ENCODE measurements at places on chromosomes 4 and X.

DNA sequence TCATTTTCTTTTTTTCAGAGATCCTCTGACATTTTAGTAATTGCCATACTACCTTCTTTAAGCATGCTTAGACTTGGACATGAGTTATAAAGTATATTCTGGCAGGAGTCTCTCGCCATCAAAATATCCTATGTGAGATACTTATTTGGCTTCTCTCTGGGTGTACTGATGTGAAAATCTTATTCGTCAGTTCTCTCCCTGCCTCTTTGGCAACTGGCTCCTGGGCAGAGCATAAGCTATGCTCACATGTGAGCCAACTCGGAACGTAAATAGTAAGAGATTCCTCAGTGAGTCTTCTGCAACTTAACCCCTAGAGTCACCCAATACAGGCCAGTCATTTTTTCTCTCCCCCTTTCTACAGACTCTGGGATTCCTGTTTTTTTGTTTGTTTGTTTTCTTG is 91.6 kb downstream of the MAGEB17 start:
- H3K36me3 ChIP-seq = no peaks in the 10 kb centered on the region
- no peaks in the 10 kb centered on the region for H3K27me3 ChIP-seq
- no peaks in the 10 kb centered on the region for H3K4me1 ChIP-seq
- no peak for DNase-seq
- H3K4me3 ChIP-seq = no peak overlapping the region
- no peak overlapping the region for H3K27ac ChIP-seq

- no peak overlapping the region for H3K4me3 ChIP-seq
- H3K27ac ChIP-seq = no peak overlapping the region
- DNase-seq = peak; percentile 97
- H3K4me1 ChIP-seq = no peaks in the 10 kb centered on the region
- no peaks in the 10 kb centered on the region for H3K27me3 ChIP-seq
Observed at GRCh38 chr4:148782284-148782683, 340.1 kb upstream of the NR3C2 start.

DNA sequence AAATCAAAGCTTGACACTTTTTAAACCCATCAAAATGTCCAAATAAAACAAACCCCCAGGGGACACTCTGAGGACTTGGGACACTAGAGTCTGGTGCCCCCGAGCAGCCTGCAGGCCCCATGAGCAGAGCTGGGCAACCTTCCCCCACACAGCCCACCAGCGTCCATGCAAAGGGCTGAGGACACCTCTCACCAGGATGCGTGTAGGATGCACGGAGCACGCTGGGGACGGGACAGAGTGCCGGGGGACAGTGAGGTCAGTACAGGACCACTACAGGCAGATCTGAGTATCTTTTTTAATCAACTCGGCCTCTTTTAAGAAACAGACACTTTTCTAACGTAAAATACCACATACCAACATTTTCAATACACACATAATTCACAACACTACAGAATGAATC is 6.9 kb downstream of the GAK start:
- H3K27me3 ChIP-seq = no peaks in the 10 kb centered on the region
- H3K36me3 ChIP-seq = peaks cover 6% of the 10 kb centered on the region
- no peak overlapping the region for H3K4me3 ChIP-seq
- DNase-seq = peak; percentile 42
- H3K27ac ChIP-seq = no peak overlapping the region
- no peaks in the 10 kb centered on the region for H3K4me1 ChIP-seq

- no peaks in the 10 kb centered on the region for H3K27me3 ChIP-seq
- H3K4me3 ChIP-seq = no peak overlapping the region
- no peaks in the 10 kb centered on the region for H3K36me3 ChIP-seq
- H3K27ac ChIP-seq = no peak overlapping the region
- no peaks in the 10 kb centered on the region for H3K4me1 ChIP-seq
Observed at GRCh38 chr4:87620086-87620485, 11.8 kb downstream of the DSPP start.

DNA sequence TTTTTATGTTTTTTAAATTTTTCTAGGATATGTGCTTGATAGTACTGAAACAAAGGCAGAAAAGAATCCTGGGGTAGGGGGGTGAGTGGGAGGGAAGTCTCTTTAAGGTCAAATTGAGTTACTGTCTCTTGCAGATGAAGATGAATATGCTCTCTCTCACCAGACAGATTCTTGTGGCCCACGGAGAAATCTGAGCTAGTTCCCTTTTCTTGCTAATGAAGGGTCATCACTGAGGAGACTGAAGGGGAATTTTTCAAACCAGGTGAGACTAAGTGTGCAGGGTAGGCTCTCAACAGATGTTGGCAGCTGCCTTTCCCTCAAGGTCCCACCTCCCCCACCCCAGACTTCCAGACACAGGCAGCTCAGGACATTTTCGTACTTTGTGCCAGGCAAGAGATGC is 21.5 kb downstream of the FAM9C start:
- no peaks in the 10 kb centered on the region for H3K36me3 ChIP-seq
- H3K27me3 ChIP-seq = no peaks in the 10 kb centered on the region
- H3K4me1 ChIP-seq = no peaks in the 10 kb centered on the region
- H3K4me3 ChIP-seq = no peak overlapping the region
- DNase-seq = no peak

- H3K27ac ChIP-seq = no peak overlapping the region
- DNase-seq = no peak
- H3K4me1 ChIP-seq = no peaks in the 10 kb centered on the region
- no peak overlapping the region for H3K4me3 ChIP-seq
Observed at GRCh38 chrX:136159611-136160025, 12.3 kb downstream of the FHL1 start.

DNA sequence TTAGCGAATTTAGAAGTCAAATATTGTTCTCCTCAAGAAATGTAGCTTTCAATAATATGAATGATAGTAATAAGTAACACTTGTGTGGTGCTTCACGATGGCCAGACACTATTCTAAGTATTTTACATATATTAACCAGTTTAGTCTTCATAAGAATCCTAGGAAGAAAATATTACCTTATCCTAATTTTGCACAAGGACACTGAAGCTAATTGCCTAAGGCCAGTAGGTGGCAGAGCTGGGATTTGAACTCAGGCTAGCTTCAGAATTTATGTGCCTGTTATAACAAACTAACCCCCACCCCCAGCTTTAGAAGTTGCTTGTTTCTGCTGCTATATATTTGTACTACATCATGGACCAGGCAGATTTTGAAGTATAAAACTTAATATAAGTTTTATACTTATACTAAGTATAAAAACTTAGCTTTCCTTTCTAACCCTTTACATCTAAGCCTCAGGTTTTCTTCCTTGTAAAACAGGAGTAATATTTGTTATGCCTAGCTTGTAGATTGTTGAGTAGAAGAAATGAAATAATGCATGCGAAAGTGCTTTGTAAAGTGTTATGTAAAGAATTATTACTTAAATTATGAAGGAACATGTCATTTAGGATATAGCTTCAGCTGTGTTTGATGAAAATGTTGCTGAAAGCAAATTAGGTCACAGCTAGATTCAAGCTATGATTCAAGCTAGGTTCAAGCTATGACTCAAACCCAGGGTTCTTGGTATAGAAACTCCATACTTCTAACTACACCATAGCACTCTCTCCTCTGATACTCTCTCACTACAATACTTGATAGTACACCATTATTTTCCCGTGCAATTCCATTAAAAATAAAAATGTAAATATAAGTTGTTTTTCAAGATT is 4.2 kb upstream of the CDS1 start:
- no peak overlapping the region for H3K27ac ChIP-seq
- H3K27me3 ChIP-seq = peaks cover 15% of the 10 kb centered on the region
- peaks cover 3% of the 10 kb centered on the region for H3K4me1 ChIP-seq
- DNase-seq = peak; percentile 70
- no peaks in the 10 kb centered on the region for H3K36me3 ChIP-seq

- H3K4me1 ChIP-seq = no peaks in the 10 kb centered on the region
- DNase-seq = no peak
- H3K4me3 ChIP-seq = no peak overlapping the region
- H3K27me3 ChIP-seq = no peaks in the 10 kb centered on the region
- no peaks in the 10 kb centered on the region for H3K36me3 ChIP-seq
- H3K27ac ChIP-seq = no peak overlapping the region
Observed at GRCh38 chrX:136214551-136214950, 36.6 kb downstream of the MAP7D3 start.

DNA sequence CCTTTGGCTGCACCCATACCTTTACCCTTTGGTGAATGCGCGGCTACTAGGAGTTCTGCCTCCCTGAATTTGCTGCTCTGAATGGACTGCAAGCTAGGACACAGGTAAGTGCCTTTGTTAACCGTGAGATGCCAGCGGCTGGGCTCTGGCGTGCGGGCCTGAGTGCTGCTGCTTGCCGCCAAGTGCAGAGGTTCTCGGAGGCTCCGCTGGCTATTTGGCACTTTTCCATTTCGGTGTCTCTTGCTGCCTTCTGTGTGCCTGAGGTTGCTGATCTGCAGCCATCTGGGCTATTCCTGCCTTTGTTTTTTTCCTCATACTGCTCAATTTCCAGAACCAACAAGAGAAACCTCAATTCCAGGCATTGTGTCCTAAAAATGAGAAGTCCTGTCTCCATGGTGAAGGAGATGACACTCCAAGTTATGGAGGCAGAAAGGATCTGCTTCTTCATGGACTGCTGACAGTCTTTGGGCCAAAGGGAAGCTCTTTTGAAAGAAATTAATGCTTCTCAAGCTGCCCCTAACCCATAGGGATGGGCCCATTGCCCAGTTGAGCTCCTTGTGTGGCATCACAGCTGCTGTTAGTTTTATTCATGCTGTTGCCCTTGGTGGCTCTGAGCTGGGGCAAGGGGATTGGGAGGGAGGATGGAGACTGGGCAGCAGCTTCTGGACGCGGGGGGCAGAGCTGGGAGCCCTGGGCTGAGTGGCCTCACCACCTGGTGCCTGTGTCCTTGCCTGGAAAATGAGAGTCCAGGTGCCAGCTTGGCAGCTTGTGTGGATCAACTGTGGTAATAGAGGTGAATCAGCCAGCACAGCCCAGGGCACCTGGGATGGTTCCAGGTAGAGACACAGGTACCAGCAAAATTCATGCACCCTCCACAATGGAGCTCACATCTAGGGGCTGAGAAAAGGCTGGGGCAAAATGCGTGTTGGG is 3.8 kb upstream of the TBC1D14 start:
- no peak for DNase-seq
- H3K4me3 ChIP-seq = no peak overlapping the region
- H3K27ac ChIP-seq = no peak overlapping the region
- H3K27me3 ChIP-seq = peaks cover 5% of the 10 kb centered on the region

DNA sequence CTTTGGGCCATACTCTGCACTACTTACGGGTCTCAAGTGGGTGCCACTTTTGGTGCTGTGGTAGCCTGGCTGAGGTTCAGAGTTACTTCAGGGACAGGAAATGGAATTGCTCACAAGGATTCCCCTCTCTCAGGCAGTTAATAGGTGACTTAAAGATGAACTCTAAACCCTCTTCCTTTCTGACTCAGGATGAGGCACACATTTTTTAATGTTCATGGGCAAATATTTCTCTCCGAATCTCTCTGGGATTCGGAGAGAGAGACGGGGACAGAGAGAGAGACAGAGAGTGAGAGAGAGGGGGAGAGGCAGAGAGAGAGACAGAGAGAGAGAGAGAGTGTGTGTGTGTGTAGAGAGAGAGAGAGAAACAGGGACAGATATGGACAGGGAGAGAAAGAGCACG is 79.8 kb downstream of the NYX start:
- peaks cover 10% of the 10 kb centered on the region for H3K4me1 ChIP-seq
- H3K27me3 ChIP-seq = no peaks in the 10 kb centered on the region
- no peak for DNase-seq
- H3K27ac ChIP-seq = no peak overlapping the region
- H3K4me3 ChIP-seq = no peak overlapping the region
- peaks cover 20% of the 10 kb centered on the region for H3K36me3 ChIP-seq

DNA sequence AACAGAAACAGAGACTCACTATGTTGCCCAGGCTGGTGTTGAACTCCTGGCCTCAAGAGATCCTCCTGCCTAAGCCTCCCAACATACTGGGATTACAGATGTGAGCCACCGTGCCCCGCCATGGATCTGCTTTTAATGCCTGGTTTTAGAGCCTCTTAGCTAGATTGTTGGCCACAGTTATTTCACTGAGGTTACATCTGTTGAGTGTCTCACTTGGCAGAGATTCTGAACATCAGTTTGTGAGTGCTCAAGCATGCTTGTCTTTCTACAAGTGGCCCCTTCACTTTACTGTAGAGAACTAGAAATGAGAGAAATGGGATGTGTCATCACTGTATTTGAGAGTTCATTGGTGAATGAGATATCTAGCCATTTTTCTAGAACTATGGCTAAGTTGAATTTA is 218.5 kb downstream of the APBB2 start:
- no peaks in the 10 kb centered on the region for H3K4me1 ChIP-seq
- no peaks in the 10 kb centered on the region for H3K36me3 ChIP-seq
- no peak for DNase-seq
- no peak overlapping the region for H3K27ac ChIP-seq
- no peak overlapping the region for H3K4me3 ChIP-seq
